ENCODE measurements at places on chromosomes 13 and 19.
A peak's percentile ranks its signal among the peaks of the same experiment; 100 is the strongest.

DNA sequence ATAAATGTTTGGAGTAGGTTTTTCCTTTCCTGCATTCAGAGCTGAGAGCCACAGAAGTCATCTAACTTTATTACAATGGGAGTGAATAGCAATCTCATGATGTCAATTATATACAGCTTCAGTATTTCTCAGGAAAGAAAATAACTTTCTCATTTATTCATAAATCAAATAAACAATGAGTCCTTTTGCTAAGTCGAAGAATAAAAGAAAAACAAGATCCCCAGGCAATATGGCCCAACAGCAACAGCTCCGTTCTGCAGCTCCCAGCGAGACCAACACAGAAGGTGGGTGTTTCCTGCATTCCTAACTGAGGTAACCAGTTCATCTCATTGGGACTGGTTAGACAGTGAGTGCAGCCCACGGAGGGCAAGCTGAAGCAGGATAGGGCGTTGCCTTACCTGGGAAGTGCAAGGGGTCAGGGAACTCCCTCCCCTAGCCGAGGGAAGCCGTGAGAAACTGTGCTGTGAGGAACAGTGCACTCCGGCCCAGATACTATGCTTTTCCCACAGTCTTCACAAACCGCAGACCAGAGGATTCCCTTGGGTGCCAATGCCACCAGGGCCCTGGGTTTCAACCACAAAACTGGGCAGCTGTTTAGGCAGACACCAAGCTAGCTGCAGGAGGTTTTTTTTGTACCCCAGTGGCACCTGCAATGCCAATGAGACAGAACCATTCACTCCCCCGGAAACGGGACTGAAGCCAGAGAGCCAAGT lies 128.2 kb downstream of the SLITRK1 start:
- DNase-seq = no peak

GRCh38 chr13:50389726-50390125 lies 374.5 kb downstream of the KCNRG start:
- peak; percentile 56 for DNase-seq

- peak; percentile 32 for DNase-seq
Observed at GRCh38 chr19:35143231-35143715, at the start of gene FXYD7. FXYD7 (plus strand) TSS chr19:35143255; CDS start chr19:35143334, 79 bp downstream.

GRCh38 chr19:5048091-5048726 lies 79.3 kb downstream of the KDM4B start:
- DNase-seq = peak; percentile 76

DNA sequence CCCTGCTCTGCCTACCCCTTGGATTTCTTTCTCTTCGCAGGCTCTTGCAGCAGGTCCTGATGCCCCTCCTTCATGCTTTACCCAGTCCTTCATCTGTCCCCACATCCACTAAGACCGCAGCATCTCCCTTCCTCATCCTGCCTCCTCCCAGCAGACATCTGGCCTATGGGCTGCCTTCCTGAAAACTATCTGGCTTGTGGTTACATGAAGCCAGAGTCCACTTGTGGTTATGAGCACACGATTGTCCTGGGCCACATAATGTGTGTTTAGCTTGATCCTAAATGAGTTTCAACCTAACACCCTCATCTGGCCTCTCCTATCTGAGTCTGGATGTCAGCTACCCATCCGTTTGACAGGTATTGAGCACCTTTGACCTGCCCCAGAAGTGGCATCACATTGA lies 5.5 kb upstream of the ZNF175 start:
- no peak for DNase-seq

DNA sequence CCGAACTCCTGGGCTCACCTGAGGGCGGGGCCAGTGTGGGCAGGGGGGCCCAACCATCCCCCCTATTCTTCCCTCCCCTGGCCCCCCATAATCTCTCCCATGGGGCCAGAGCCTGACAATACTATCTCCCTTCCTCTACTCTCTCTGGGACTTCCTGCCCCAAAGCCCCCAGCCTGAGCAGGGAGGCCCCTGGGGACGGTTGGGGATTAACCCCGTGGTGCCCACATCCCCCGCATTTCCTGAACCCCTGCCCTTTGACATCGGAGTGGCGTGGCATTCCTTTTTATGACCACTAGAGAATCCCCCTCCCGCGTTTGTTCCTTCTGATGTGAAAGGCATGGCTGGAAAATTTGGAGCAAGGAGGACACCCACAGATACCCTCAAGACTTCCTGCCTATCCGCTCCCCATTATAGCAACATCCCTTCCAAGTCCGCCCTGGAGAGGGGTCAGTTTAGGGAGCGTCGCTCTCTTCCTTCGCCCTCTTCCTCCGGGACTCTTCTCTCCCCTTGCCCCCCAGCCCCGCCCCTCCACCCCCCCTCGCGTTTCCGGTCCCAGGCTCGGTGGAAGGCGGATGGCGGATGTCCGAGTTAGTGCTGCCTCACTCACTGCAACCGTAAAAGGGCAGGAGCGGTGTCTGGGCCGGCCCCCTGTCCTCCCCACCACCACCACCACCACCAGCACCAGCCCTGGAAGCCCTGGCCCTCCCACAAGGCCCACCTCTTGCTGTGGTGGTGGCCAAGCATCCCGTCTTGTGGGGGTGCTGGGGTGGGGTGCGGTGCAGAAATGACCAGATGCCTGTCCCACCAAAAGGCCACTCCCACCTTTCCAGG lies 1.8 kb downstream of the VASP start:
- DNase-seq = peak; percentile 40

GRCh38 chr13:68897331-68897928 lies 1210.2 kb upstream of the ATXN8OS start:
- no peak for DNase-seq

DNA sequence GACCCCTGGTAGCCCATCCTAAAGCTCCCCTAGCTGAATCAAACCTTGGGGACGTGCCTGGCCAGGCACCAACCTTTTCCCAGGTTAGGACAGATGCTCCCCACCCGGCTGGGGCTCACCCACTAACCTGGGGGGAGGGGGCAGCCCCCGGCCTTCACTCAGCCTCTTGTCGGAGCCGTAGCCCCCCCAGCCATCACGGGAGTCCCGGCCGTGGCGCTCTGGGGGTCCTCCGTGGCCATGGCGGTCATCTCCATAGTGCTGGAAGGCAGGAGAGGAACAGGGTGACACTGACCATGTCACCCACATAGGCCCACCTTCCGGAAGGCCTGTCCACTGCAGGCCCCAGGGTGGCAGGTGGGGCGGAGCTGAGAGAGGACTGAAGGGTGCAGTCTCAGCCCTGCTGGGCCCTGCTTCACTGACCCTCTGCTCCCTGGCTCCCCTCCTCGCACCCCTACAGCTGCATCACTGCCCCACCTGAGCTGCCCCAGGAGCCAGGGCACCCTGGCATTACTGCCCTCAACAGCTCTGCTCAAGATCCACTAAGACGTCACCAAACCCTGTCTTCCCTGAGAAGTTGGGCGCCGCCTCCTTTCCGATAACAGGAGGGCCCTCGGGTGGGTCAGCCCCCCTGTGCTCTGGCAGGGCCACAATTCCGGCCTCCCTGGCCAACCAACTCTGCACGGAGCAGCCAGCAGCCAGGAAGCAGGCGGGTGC lies 22.6 kb upstream of the TINCR start:
- no peak for DNase-seq

- DNase-seq = no peak
Observed at GRCh38 chr13:45219123-45219891, 18.5 kb upstream of the KCTD4 start.

DNA sequence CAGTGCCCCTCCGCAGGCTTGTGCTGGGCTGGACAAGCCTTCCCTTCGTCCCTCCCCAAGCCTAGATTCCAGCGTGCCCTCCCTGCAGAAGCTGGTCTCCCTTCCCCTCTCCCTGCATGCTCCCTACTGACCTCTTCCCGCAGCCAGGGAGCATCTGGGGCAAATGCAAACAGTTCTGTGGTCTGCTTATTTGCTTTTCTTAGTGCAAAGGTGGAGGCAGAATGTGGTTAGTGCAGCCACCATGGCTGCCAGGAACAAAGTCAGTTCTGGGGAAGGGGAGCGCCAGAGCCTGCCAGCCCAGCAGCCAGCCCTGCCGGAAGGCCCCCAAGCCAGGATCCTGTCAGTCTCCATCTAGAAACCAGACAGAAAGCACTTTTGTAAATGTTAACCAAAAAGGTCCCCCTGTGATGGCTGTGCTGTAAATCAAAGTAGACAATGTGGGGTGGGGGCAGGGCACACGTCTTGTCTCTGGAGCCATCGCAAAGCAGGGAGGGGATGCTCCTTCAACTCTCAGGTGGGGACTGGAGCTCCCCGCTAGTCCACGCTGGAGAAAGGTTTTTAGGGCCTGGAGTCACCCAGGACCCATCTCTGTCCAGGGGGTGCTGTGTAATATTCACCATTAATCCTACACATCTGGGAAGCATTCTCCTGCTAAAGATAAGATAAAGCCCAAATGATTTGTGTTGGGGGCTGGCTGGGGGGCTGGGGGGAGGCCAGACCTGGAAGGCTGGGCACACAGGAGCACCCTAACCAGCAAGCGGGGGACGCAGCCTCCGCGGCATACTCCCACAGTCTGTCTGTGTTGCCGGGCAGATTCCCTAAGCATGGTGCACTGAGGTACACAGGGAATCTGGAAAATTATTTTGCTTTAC lies 30.9 kb downstream of the SERP2 start:
- DNase-seq = no peak

DNA sequence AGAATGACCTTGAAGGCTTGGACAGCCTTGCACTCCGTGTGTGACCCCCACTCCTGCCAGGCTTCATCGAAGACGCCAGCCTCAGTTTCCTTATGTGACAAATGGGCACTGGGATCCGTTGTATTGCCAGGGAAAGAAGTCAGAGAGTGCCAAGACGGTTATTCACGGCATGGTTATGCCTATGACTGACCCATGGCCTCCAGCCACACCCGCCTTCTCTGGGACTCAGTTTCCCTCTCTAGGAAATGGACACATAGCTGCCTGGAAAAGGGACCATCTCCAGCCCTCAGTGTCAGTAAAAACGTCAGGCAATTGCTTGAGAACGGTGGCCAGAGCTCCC lies 915 bp upstream of the UBE2S start:
- no peak for DNase-seq

DNA sequence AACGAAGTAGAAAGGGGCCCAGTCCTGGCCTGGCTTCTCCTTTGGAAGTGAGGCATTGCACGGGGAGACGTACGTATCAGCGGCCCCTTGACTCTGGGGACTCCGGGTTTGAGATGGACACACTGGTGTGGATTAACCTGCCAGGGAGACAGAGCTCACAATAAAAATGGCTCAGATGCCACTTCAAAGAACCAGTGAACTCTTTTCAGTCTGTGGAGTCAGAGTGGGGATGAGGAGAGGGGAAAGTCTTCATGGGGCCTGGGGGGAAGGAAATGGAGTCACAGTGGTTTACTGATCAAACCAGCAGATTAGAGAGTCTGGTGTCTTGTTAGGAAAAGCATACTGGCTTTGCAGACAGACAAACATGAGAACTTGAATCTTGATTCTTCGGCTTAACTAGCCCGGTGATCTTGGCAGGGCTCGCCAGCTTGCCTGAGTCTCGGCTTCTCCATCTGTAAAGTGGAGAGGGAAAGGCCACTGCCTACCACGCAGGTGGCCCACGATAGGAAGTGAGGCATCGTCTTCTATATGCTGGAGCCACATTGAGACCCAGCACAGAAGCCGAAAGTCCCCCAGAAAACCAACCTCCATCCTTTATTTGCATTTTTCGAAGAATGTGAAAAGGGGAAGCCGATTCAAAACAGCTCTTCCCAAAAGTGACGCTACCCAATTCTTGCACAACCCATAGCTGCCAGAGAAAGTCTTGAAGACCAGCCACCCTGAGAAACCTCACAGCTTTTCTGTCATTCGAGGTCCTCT lies at the start of gene FFAR1:
Gene FFAR1 (plus strand): TSS at position 732 of the 759 bp plus-strand sequence. CDS start 3,650 bp downstream, outside the sequence.
- DNase-seq = no peak

DNA sequence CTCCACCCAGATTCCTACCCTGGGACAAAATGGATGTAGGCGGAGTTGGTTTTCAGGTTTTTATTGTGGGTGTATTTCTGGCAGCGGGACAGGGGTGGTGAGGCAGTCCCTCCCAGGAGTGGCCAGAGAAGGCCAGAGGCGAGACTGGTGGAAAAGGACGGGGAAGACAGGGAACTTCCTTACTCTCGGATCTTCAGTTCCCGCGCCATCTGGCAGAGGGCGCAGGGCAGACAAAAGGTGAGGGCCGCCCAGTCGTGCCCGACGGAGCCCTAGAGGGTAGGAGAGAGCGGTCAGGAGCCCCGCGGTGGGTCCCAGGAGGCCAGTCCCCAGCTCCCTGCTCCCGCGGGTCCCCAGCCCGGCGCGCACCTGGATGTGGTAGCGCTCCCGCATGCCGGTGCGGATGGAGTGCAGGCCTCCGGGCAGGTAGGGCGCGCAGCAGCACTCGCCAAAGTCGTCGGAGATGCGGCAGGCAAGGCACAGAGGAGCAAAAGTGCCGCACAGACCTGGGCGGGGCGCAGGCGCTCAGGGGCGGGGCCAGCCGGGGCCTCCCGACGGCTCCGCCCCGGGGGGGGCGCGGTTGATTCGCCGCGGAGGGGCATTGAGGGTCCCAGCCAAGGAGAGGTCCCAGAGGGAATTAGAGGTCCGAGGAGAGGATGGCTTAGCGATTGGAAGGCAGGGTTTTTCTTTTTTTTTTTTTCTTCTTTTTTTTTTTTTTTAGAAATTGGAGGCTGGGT lies 3.0 kb downstream of the CNFN start:
- DNase-seq = peak; percentile 89

DNA sequence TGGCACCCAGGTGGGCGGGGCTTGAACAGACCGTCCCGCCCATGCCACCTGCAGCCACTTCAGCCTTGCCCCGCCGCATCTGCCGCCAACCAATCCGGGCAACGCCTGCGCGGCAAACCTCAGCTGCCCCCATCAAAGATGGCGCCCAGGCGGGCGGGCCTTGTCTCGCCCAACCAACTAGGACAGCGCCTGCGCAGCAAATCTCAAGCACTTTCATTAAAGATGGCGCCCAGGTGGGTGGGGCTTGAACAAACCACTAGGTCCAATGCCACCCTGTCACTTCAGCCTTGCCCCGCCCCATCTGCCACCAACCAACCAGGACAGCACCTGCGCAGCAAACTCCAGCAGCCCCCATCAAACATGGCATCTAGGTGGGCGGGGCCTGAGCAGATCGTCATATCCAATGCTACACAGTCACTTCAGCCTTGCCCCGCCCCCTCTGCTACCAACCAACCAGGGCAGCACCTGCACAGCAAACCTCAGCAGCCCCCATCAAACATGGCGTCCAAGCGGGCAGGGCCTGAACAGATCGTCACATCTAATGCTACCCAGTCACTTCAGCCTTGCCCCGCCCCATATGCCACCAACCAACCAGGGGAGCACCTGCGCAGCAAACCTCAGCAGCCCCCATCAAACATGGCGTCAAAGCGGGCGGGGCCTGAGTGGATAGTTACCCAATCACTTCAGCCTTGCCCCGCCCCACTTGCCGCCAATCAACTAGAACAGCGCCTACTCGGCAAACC lies 1.4 kb downstream of the PEG3 start:
- peak; percentile 98 for DNase-seq

- no peak for DNase-seq
Observed at GRCh38 chr19:16002406-16003384, 53.9 kb downstream of the OR10H4 start.

DNA sequence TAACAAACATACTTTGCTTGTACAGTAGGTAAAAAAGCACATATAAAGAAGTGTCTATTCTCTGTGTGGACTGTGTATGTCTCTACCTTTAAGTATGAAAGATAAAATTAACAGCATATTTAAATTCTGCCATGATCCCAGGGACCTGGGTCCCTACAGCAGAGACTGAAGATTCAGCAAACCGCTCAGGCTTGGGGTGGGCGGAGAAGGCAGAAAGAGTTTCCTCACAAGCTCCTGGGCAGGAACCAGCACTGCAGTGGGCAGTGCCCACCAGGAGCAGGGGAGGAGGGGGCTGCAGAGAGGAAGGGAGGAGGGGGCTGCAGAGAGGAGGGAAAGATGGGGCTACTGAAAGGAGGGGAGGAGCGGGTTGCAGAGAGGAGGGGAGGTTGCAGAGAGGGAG lies 44.6 kb upstream of the GRTP1 start:
- peak; percentile 8 for DNase-seq

All from WERI-Rb-1 (cell line).